ENCODE measurements at places on chromosomes 16 and 17. TPM values are rescaled to one million over a fixed set of nuclear protein-coding genes. Genes with fewer than 3 reads are reported as not detected.

DNA sequence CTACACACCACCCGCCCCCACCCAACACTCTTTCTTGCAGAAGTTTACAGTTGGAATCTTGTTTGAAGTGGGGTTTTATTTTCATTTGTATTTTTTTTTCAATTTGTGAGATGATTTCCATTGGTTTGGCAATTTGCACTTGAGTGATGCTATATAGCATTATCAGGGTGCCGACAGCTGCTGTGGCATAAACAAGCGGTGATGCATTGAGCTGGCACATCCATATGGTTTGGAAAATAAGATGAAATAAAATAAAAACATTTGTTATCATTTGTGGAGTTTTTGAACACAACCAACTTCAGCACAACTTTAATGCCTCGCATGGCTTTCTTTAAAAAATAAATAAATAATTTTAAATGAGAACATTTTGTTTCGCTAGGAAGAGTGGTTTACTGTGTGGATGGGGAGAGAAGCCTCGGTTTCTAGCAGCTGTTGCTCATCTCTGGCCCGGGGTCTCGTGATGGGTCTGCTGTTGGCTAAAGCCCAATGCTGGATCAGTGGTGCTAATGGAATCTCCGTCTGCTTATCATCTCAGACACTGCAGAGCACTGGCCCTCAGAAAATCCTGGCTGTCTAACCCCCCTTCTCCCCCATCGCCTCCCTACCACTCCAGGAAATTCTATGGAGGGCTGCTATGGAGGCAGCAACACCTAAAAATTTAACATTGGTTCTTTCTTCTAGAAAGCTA is 192.3 kb upstream of the MAF start:
- DNase-seq: no peak

GRCh38 chr16:14300705-14301168 is 229.6 kb downstream of the MRTFB start:
- peak; percentile 52 for DNase-seq

DNA sequence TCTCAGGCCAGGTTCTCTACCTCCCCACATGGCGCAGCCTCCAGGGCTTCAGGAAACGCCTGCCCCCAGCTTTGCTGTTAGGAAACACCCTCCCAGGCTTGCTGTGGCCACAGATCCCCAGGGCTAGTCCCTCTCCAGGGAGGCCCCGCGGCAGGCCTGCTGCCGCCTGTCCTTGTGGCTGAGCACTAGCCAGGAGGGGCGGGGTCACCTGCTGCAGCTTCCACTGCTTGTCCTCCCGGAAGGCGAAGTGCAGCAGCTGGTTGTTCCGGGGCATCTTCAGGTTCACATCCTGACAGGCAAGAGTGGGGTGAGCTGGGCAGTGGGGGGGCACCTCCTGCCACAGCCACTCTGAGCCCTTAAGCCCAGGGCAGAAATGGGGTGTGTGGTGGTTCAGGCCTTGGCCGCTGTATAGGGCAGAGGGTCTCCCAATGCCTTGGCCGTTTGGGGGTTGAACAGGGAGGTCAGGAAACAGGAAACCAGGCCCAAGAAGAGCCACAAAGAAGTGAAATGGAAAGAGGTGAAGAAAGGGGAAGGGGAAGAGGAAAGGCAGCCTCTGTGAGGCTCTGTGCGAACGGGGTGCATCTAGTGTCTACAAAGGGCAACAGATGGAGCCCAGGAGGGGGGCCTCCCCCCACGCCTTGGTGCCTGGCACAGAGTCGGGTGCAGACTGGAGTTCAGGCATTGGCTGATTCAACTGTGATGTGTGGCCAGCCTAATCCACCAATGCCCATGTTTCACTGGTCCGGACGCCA is 2.0 kb downstream of the ROGDI start:
- DNase-seq: no peak

GRCh38 chr16:52308051-52308450 is 238.9 kb downstream of the TOX3 start:
- DNase-seq: no peak

- no peak for DNase-seq
These were observed 27.4 kb downstream of the KIAA0513 start for GRCh38 chr16:85054948-85055492.

DNA sequence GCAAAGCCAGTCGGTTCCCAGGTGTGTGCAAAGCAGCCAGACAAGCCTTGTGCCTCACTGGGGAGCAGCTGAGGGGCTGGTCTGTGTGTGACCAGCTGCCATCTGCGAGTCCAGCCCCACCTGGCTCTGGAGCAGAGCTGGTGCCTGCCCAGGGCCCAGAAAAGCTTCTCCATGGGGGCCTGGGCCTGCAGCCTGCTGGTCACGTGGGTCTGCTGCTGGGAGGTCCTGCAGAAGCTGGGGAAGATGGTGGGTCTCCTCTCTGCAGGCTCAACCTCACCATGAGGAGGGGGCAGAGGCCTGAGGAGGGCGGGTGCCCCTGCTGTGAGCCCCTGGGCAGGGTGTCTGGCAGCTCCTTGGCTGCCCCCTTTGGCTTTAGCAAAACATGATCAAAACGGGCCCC is 71.9 kb downstream of the ENGASE start:
- no peak for DNase-seq

DNA sequence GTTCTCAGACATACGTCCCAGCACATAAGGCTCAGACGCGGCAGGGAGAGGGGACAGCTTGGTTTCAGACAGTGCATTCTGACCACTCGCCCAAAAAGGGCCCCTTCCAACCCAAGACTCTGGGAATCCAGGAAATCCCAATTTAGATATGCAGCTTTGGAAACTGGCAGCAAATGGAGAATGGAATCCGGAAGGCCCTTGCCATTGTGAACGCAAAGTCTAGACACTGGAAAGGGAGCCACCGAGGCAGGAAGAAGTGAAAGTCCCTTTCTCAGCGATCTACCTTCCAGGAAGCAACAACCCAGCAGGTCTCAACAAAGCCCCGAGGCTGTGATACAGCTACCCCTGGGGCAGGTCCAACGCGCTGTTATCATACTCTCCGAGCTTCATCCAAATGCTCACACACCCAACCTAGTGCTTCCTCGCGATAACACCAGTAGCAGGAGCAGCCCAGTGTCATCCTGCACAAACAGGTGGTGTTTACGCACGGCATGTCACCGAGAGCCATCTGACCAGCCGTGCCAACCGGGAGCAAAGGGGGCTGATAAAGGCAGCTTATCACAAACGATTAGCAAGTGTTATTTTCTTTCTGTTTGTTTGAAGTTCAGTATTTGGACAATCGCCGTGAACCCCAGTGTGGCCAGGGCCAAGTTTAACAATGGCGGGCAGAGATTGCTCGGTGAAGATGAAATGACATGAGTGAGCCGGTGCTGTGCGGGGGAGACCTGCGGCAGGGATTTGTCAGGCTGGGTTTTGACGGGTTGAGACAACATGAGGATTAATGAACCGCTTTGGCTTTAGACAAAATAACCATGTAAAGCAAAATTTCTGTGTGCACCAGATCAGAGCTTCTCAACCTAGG is 240.6 kb downstream of the FOXL1 start:
- DNase-seq: no peak

DNA sequence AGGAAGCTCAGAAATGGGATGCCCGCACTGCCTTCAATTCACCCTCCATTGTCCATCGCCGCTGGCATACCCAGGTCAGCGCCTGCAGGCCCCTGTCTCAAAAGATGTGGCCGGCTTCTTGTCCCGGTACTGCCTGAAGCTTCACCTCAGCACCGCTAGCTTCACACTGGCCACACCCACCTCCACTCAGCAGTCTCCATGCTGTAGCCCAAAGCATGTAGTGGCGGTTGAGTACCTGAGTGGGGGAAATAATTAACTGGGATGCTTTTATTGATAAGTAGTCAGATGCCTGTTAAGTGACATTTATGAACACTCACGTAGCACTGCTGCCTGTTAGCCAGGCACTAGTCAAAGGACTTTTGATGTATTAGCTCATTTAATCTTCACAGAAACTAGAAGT is 143.2 kb downstream of the RPTOR start:
- no peak for DNase-seq

GRCh38 chr16:73186752-73187601 is 139.0 kb upstream of the ZFHX3 start:
- no peak for DNase-seq

DNA sequence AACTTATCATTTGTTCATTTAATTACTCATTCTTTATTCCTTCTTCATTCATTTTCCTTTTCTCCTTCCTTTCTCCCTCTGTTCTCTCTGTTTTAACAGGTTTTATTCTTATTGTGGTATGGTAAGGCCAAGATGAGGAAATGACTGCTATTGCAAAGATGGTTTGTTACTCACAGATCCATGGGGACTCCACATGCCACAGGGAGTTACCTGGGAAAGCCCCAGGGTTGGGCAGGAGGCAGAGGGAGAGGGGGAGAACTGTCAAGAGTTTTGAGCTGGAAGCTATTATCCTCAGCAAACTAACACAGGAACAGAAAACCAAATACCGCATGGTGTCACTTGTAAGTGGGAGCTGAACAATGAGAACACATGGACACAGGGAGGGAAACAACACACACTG is 453.3 kb downstream of the WWOX start:
- no peak for DNase-seq

- DNase-seq: no peak
These were observed 29.0 kb downstream of the ZFHX3 start for GRCh38 chr16:73018821-73019456.

GRCh38 chr16:4972938-4973587 is 14.9 kb downstream of the SEC14L5 start:
- no peak for DNase-seq

DNA sequence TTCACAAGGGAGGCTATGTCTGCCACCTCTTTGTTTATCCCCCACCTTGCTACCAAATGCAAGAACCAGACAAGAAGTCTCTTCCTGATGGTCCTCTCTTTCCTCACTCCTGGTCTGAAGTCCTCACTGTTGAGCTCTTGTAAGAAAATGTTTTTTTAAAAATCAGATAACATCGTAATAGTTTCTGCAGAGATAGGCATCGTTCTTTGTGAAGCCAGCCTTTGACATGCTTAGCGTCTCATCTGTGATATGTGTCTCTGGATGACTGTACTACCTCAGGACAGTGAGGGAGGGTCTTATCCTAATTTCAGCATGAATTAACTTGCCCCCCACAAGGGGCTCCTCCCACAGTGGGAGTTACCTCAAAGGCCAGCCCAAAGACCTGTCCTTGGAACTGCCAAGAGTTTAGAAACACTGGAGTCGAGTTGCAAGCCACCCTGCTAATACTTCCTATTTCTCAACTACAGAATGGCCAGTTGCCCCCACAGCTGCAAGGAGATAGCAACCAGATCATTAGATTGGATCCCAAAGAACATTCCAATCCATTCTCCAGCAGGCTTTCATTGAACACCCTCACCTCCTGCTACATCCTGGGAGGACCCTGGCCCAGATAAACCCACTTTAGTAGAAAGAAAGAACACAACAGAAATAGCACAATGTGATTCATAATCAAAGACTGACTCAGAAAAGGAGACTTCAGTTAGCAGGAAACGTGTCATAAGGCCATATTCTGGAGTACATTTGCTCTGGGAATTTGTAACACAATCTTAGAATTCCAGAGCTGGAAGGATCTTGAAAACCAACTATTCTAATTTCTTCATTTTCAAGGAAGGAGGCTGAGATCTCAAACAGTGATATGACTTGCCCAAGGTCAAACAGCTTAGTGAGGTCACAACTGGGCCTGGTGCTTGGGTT is 151.0 kb downstream of the IRX3 start:
- DNase-seq: no peak

GRCh38 chr17:39598047-39598481 is 9.7 kb downstream of the NEUROD2 start:
- DNase-seq: peak; percentile 32

GRCh38 chr17:42193216-42193968 is 902 bp downstream of the GHDC start:
- DNase-seq: no peak

DNA sequence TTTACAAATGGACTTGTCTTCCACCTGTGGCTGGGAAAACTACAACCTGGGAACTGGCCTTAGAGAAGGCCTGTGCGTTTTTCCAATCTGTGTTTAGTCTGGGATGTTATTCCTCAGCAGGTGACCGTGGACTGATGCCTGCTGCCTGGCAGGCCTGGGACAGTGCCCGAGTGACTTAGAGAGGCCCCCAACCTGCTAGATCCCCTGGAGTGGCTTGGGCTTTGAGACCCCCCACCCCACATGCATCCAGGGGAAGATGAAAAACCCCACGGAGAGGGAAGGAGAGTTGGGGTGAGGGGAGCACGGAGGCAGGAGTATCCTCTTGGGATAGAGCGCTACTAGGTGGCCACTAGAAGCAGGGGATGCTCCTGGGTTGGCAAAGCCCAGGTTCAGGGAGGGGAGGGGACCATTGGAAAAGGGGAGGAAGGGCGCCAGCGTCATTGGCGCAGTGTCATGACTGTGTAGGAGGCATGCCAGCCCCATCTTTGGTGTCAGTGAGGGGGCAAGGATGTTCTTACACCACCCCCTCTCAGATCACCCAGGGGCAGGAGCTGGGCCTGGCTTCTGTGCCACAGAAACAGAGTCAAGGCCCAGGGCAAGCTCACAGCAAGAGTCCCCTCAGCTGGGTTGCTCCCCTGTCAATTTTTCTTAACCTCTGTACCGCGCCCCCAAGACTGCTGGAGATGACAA is 54.1 kb downstream of the MEAK7 start:
- peak; percentile 16 for DNase-seq

- DNase-seq: no peak
These were observed 11.9 kb upstream of the ENGASE start for GRCh38 chr17:79062691-79063090.

DNA sequence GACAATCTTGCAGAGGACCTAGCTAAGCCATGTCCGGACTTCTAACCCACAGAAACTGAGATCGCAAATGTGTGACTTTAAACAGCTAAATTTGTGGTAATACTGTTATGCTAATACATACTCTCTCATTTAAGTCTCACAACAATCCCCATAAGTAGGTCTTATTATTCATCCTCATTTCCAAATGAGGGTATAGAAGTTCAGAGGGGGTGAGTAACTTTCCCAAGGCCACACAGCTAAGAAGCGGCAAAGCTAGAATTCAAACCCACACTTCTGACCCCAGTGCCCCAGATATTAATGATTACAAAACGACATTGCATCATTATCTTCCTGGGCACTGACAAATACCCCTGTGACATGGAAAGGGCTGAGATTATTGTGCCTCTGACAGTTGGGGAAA is 81.4 kb downstream of the CNGB1 start:
- DNase-seq: no peak

- DNase-seq: no peak
These were observed 66.3 kb downstream of the ZNF423 start for GRCh38 chr16:49789616-49790015.

GPRC5C gene
- total RNA-seq: not detected

TAT gene
- total RNA-seq: not detected

FBXW10 gene
- not detected for total RNA-seq

ITGB3 gene
- total RNA-seq: 0.17 TPM

SLC16A11 gene
- total RNA-seq: 1.2 TPM

HSD3B7 gene
- total RNA-seq: 8.5 TPM

CACNB1 gene
- total RNA-seq: 25.9 TPM

DHX58 gene
- 77.6 TPM for total RNA-seq

PRAC2 gene
- not detected for total RNA-seq

All from activated naive CD8-positive, alpha-beta T cell treated with anti-CD3 and anti-CD28 coated beads, Interleukin-2, amount 10 ng/mL, durations not matched to agents 7 days and 5 days (primary cell).